ENCODE measurements at places on chromosomes 2 and 18.

GRCh38 chr2:136055929-136056688 lies 61.8 kb downstream of the CXCR4 start:
- no peak for DNase-seq

DNA sequence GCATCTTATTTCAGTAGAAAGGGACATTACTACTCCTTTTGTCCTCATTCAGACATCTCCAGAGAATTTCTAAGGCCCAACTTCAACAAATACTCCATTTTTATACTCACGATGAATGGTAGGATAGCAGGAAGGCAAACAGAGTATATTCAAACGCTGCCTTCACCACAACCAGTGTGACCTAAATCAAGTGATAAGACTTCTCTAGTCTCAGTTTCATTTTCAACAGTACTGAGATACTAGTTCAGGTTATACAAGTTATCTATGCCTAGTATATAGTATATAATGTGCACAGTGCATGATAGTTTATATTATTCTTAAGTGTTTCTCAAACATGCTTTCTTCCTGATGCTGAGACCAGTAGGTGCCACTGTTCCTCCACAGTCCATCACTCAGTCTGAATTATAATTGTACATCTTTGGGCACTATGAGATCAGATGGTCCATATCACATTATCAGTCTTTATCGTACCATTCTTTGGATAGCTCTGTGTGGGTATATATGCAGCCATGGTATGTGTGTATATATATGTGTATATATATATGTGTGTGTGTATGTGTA lies 66.3 kb upstream of the RPE start:
- DNase-seq = no peak

GRCh38 chr2:100909534-100910081 lies 89.7 kb downstream of the NPAS2 start:
- no peak for DNase-seq

DNA sequence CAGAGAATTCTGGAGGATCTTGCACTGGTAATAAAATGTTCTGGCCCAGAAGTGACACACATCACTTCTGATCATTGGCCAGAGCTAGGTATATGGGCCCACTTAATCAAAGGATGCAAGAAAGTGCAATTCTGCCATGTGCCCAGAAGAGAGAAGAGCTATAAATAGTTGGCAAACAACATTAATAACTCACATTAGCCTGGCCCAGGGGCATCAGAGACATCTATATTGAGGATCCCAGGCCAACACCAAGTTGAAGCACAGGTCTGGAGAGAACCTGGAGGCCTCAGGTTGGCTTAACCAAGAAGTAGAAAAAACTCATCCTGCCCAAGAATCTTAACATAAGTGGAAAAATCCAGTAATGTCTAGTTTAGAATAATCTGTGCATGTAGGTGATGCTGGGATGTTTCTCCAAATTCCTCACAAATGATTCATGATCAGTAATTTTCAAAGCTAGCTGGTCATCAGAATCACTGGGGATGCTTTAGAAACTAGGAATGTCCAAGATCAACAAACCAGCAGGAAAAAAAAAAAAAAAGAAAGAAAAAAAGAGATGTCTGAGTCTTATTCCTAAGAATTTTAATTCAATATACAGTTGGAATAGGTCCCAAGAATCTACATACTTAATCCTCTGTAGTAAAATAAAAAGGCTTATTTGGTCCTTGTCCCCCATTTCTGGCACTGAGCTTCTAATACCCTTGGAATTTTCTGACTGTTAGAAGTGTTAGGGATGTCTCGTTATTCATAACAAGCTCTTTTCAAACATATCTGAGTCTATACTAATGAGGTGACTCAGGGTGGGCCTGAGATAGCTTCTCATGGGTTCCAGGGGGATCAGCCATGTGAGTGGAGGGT lies 35.0 kb upstream of the EVA1A start:
- no peak for DNase-seq

GRCh38 chr2:234840336-234840735 lies 111.5 kb upstream of the SH3BP4 start:
- no peak for DNase-seq

- DNase-seq = no peak
Measured at GRCh38 chr18:37668971-37669747, 103.6 kb upstream of the CELF4 start.

GRCh38 chr2:136127356-136127755 lies 9.4 kb upstream of the CXCR4 start:
- no peak for DNase-seq

- DNase-seq = no peak
Measured at GRCh38 chr2:70842401-70842800, 6.8 kb upstream of the CD207 start.

DNA sequence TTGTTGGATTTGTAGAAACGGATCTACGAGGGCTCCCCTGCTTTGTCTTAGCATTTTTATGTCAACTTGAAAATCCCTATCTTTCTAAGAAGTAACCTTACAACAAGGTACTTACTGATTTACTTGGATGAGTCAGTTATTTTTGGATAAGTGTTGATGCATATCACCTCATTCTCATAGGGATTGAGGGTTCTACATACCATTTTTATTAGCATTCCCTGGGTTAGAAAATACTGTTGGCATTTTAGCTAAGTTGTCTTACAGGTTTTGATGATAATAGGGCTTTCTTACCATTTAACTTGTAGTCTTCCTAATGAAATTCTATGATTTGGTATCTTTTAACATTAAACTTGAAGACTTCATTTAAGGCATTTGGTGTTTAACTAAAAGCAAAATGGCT lies 125.2 kb downstream of the UBE2E3 start:
- DNase-seq = no peak

GRCh38 chr2:200786423-200786822 lies 25.3 kb upstream of the BZW1 start:
- DNase-seq = no peak

- no peak for DNase-seq
Measured at GRCh38 chr2:154570501-154570900, 128.0 kb upstream of the KCNJ3 start.

DNA sequence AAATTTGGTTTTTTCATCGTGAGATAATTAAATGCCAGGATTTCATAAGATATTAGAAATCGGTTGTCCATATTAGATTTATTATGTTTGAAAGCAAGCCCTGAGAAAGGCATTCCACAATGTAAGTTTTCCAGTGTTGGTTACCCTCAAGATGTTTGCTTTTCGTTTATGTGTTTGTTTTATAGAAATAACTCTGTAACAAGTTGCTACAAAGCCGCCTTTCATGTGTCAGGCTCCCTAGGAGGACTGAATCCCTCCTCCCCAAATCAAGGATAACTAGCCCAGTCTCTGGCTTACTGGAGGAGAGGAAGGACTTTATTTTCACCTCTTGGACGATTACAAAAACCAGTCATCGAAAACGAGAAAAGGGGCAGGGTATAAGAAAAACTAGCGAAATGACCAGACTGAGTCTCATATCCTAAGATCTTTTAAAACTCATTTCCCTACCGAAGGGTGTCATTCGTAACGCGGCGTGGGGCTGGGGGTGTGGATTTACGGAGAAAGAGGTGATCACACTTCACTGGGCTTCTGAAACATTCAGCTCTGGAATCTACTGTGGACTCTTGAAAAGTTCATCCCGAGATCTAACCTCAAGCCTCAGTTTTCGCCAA lies 1.0 kb upstream of the PEX13 start:
- no peak for DNase-seq

DNA sequence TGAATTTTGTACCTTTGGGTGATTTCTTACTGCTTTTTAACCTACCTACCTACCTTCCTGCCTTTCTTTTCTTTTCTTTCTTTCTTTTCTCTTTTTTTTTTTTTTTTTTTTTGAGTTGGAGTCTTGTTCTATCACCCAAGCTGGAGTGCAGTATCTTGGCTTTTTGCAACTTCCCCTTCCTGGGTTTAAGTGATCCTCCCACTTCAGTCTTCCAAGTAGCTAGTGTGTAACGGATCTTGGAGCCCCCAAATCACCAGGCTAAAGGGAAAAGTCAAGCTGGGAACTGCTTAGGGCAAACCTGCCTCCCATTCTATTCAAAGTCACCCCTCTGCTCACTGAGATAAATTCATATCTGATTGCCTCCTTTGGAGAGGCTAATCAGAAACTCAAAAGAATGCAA lies 61.3 kb downstream of the DDX18 start:
- DNase-seq = no peak

DNA sequence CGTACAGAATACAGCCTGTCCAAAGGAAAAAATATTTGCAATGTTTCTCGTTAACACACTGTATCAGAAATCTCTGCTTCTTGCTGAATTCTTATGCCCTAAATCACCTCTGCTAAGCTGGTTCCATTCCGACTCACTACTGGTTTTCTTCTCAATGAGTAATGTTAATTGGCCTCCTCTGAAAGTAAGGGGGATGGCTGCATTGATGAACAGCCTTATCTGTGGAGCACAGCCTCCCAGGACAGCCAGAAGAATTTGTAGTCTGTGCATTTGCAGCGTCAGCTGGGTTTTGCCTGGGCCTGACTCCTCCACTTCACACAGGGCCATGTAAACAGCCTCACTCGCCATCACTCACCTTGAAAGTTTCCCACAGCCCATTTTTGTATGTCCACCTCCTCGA lies 127.7 kb downstream of the RNF152 start:
- no peak for DNase-seq

DNA sequence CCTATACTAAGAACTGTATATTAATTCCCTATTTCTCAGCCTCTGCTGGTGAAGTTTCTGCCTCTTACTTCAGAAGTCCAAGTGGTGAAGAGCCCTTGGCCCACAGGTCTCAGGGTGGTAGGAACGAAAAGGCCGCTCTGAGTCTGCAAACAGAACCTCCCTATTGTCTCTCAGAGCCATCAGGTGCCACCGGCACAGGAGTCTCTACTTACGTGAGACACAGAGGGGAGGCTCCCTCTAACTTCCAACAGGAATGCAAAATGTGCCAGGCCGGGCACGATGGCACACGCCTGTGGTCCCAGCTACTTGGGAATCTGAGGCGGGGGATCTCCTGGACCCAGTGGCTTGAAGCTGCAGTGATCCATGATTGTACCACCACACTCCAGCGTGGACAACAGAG lies 143.0 kb downstream of the TPO start:
- no peak for DNase-seq

Data from inflammatory macrophage (primary cell).